ENCODE measurements at places on chromosomes 11 and 22. TPM values are rescaled to one million over a fixed set of nuclear protein-coding genes. Genes with fewer than 3 reads are reported as not detected.

MYO7A gene
- 0.45 TPM for total RNA-seq

SLC22A12 gene
- not detected for total RNA-seq

FXYD2 gene
- total RNA-seq, result not detected

SERPING1 gene
- total RNA-seq, result 77.0 TPM

ANAPC15 gene
- 49.5 TPM for total RNA-seq

IGSF9B gene
- total RNA-seq, result 1.7 TPM

CLDN5 gene
- 0.27 TPM for total RNA-seq

ANKK1 gene
- total RNA-seq, result not detected

LRRC74B gene
- total RNA-seq, result not detected

ADAMTS15 gene
- 8.6 TPM for total RNA-seq

All from fibroblast of the aortic adventitia (primary cell).